Stimulated activated CD4-positive, alpha-beta T cell treated with anti-CD3 and anti-CD28 coated beads, Interleukin-2, amount 100 ng/mL, for 24 hours (primary cell): ENCODE measurements at places on chromosomes 1 and 21.

DNA sequence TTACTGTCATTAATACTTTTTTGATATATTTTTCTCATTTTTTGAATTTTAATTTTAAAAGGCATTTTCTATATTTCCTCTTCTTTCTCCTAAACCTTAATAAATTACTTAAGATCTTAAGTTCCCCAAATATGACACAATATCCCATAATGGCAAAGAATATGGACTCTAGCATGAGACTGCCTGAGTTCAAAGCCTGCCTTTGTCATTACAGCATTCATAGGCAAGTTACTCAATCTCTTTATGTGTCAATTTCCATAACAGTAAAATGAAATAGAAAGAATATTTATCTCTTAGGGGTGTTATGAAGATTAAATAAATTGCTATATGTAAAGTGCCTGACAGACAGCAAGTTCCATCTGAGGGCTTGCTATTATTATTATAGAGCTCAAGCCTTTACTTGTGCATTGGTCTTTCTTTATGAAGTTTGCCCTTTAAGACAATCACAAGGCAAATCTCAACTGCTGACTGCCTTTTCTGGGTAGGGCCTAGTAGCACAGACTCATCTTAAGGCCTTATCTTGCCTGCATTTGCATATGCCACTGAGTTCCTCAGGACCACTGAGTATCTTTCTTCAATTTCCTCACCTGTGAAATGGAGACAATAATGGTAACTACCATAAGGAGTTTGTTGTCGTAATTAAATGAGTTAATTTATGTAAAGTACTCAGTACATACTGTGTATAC, 231.0 kb downstream of the NRIP1 start:
- no peak for DNase-seq

DNA sequence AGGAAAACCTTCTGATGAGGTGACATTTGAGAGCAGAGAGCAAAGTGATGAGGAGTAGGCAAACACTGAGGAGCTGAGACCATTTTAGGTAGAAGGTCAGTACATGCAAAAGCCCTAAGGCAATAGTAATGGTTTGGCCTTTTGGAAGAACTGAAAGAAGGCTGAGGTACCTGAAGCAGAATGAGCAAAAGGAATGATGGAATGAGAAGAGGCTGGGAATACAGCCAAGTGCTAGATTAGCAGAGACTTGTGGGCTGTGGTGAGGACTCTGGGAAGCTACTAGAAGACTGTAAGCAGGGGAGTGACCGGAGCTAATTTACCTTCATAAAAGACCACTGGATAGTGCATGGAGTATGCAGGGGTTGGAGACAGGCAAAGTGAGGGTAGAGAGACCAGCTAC, 77.9 kb downstream of the GFI1 start:
- no peak for DNase-seq

DNA sequence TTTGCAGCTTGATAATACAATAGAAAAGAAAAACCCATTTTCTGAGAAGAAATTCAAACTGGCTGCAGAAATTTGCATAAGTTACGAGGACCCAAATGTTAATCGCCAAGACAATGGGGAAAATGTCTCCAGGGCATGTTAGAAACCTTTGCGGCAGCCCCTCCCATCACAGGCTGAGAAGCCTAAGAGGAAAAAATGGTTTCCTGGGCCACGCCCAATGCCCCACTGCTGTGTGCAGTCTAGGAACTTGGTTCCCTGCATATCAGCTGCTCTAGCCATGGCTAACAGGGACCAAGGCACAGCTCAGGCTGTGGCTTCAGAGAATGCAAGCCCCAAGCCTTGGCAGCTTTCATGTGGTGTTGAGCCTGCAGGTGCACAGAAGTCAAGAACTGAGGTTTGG, 37.5 kb upstream of the TMEM61 start:
- no peak for DNase-seq

DNA sequence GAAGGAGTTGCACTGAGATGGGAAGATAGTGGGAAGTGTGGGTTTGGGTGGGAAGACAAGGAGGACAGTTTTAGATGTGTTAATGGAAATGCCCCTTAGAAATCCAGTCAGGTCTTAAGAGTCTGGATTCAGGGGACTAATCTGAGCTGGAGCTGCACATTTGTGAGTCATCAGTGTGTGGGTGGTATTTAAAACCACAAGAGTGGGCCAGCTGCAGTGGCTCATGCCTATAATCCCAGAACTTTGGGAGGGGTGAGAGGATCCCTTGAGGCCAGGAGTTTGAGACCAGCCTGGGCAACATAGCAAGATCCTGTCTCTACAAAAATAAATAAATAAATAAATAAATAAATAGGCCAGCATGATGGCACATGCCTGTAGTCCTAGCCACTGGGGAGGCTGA, 40.9 kb upstream of the SLC6A9 start:
- DNase-seq, result no peak

DNA sequence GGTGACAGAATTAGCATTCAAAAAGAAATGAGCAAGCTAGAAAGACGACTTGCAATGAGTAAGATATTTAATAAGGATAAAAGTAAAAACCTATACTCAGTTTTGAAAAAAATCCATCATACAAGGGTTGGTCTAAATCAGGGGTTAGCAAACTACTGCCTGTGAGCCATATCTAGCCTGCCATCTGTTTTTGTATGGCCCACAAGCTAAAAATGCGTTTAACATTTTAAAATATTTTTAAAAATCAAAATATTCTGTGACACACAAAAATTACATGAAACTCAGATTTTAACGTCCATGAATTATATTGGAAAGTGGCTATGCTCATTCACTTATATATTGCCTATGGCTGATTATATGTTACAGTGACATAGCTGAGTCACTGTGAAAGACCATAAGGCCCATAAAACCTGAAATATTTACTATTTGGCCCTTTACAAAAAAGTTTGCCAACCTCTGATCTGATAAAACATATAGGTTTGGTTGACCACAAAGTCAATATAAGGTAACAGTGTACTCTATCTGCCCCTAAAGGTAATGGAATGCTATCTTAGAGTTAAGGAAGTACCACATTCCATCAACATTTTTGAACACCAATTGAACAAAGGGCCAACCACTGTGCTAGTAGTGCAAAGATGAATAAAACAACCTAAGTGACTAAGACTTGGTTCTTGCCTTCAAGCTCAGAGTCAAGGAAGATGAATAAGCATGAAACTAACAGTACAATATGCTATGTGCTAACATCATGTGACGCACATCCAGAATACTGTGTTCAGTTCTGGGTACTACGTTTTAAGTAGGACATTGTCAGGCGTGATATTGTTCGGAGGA, 3.2 kb downstream of the IFT25 start:
- no peak for DNase-seq

- DNase-seq, result no peak
These were observed 24.4 kb downstream of the FOXO6 start for GRCh38 chr1:41385398-41386195.

DNA sequence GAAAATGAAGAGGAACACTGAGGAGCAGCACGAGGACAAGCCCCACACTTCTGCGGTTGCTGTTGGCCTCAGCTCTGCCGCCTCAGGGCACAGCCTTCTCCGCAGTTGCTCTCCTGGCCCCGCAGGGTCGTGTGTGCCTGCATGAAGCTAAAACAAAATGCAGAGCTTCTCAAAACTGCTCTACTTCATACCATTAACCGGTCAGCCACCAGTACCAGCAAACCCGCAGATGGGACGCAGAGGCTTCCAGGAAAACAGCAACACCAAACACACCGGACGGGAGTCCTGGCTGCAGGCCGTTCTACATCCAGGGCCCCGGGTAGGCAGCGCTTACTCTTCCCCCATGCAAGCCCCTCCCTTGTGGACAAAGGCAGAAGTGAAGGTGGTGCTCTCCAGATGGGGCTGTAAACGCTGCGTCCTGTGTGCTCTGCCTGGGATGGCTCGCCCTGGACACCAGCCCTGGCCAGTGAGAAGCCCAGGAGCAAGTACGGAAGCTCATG, 7.1 kb upstream of the C1orf159 start:
- no peak for DNase-seq

- no peak for DNase-seq
These were observed 71.1 kb downstream of the CACNA1E start for GRCh38 chr1:181554465-181554864.

- no peak for DNase-seq
These were observed 1554.0 kb downstream of the KCNT2 start for GRCh38 chr1:195054217-195054687.

DNA sequence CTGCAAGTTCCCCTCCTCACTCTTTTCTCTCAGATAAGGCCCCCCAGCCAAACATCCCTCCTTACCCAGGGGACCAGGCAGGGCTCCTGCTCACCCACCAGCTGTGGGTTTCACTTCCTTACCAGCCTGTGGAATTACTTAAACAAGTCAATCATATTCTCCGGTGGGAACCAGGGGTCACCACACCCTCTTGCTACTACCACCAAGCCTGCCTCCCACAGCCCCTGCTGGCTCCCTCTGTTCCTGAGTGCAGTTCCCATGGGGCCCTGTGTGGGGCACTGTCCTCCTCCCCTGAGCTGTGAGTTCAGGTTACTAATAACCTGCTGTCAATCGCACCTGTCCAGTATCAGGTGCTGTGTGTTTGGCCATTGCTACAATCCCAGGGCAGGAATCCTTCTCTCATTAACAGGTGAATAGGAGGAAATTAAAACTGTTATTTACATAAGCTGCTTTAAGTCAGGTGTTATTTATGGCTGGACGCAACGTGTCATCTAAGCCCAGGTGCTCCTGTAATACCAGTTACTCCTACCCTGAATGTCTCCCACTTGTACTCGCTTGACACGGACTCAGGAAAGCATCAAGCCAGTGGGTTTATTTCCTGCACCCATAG, 53.1 kb upstream of the LBR start:
- peak; percentile 57 for DNase-seq

- peak; percentile 65 for DNase-seq
These were observed 20.3 kb upstream of the CSF1 start for GRCh38 chr1:109890115-109890953.

DNA sequence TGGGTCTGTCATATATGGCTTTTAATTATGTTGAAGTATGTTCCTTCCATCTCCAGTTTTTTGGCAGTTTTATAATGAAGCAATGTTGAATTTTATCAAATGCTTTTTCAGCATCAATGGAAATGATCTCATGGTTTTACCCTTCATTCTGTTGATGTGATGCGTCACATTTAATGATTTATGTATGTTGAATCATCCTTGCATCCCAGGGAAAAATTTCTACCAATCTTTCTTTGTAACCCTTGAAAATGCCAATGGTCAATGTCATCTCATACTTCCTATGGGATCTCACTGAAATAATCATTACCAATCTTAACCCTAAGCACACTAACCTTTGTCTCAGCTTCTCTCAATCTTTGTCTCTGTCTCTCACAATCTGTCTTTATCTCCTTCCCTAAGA, 1004.0 kb downstream of the KCNT2 start:
- no peak for DNase-seq

GRCh38 chr1:86912281-86912900, 1.5 kb downstream of the SELENOF start:
- DNase-seq, result no peak

- DNase-seq, result no peak
These were observed 77.0 kb upstream of the MACF1 start for GRCh38 chr1:39127513-39127912.

GRCh38 chr1:206590025-206590758, 22.1 kb downstream of the EIF2D start:
- peak; percentile 69 for DNase-seq

DNA sequence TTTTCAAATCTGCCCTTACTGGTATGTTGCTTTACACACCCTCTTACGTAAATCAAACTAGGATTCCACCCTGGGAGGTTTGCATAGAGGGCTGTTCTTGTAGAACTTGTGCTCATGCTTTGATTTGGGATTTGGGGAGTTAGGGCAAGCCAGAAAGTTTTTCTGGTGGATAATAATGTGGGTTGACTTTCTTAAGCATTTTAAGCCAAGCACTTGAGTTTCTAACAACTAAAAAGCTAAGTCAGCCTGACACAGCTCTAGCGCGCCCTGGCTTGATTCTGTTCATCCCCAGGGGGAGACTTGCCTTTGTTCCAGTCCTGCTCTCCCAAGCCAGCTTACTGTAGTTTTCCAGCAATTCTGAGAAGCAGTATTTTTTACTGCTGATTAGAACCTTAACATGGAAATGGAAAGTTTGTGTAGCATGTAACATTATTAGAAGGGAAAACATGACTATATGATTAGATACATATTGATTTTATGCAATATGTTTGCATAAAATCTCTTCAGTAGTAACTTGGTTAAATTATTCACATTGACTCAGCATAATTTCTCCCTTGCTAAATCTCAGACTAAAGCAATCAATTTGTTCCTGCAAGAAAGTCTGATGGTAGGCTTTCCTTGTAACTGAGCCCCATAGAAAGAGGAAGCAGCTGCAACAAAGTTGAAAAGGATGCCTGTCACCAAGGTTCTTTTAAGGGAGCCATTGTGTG, 11.0 kb upstream of the PGD start:
- DNase-seq, result no peak

GRCh38 chr1:31394584-31395193, 18.3 kb upstream of the SERINC2 start:
- peak; percentile 87 for DNase-seq

GRCh38 chr1:43851561-43852338, 81.9 kb upstream of the ARTN start:
- no peak for DNase-seq

DNA sequence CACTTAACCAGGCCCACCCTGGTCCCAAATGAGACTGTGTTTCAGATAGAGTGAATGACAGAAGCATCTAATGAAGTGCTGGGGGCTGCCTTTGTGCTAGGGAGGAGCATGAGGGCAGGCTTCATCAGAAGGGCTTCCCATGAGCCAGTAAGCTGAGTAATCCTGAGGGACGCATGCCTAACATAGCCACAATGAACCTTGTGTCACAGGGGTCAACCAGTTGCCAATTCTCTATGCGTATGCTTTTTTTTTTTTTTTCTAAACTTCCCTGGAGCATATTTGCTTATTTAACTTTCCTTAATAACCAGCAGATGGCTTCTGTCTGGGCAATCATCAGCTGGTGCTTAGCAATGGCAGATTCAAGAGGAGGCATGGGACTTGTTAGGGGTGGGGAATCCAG, 25.5 kb upstream of the CYP2J2 start:
- no peak for DNase-seq

DNA sequence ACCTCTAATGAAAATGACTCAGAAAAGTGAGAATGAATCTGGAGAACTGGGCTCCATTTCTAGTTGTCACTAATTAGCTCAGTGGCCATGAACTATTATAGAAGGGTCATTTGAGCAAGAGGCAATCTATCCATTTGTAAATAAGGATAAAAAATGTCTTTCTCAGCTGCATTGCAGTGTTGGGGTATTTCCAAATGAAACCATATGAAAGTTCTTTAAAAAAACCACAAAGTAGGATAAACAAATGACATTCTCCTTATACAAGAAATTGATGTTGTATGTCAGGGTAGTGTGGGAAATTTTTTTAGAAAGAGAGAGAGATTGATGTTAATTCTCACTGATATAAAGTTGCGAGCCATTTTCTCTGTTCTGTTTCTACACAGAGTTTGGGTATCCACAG, 26.0 kb downstream of the FMO3 start:
- DNase-seq, result no peak
